ENCODE measurements at places on chromosomes 13 and 19.

- no peak for DNase-seq
Measured at GRCh38 chr19:1396019-1396767, 5.1 kb downstream of the GAMT start.

GRCh38 chr19:41376998-41377365 lies 649 bp downstream of the TMEM91 start:
- DNase-seq: no peak

- no peak for DNase-seq
Measured at GRCh38 chr19:13819238-13819637, 24.0 kb downstream of the ZSWIM4 start.

DNA sequence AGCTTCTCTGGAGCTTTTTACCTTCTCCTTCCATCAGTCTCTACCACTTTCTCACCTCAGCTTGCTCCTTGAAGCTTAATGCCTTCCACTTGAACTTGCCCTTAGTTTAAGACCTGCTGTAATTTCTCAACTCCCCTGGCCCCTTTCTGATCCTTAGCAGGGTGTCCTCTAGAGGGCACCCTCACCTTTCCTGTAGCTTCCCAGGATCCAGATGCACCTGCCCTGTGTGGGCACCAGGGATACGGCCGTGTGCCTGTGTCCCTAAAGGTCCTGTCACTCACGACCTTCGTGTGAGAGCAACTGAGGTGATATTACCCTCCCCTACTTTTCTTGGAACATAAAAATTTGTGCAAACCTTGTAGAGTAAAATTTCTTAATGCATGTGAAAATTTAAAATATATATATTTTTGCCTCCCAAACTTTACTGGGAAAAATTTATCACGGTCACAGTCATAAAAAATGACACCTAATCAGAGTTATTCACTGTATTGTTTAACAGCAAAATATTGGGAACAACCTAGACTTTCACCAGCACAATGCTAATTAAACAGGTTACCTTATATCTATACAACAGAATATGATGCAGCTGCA lies 46.4 kb downstream of the PSG3 start:
- DNase-seq: no peak

GRCh38 chr19:58291943-58292342 lies 13.2 kb downstream of the ZNF8 start:
- no peak for DNase-seq

- DNase-seq: no peak
Measured at GRCh38 chr19:15112385-15112784, 5.2 kb downstream of the SYDE1 start.

- DNase-seq: no peak
Measured at GRCh38 chr13:32259116-32259515, 56.0 kb downstream of the ZAR1L start.

DNA sequence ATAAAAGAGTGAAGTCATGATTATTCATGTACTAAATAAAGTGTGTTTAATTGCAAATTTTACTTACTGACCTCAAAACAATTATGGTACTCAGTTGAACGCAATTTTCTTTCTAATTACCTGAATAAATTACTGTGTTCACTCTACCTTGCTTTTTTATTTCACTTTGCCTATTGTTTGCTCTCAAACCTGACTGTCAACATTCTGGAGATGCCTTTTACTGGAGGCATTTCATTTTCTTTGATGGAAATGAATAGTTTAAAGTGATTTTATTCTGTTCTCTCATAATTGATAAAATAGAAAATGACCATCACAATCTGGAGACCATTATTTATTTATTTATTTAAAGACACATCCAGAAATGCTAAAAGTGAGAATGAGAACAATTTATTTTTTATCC lies 811.5 kb upstream of the ATXN8OS start:
- DNase-seq: no peak

GRCh38 chr13:80140685-80141084 lies 200.2 kb downstream of the SPRY2 start:
- no peak for DNase-seq

DNA sequence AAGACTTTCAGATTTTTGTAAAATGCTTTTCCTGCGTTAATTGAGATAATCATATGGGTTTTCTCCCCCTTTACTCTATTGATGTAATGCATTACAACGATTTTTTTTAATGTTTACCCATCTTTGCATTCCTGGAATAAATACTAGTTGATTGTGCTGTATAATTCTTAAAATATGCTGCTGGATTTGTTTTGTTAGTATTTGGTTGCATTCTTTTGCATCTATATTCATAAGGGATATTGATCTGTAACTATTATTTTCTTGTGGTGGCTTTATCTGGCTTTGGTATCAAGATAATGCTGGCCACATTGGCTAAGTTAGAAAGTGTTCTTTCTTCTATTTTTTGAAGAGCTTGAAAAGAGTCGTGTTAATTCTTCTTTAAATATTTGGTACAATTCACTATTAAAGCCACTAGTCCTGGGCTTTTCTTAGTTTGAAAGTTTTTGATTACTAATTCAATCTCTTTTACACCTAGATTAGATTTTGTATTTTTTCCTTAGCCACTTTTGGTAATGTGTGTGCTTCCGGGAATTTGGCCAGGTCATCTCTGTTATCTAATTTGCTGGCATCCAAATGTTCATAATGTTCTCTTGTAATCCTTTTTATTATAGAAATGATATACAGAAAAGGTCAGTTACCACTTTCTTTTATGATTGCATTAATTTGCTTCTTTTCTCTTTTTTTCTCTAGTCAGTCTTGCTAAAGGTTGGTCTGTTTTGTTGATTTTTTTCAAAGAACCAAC lies 29.8 kb downstream of the KL start:
- DNase-seq: no peak

- DNase-seq: no peak
Measured at GRCh38 chr19:34365463-34366401, 736 bp downstream of the GPI start.

- DNase-seq: no peak
Measured at GRCh38 chr13:80884056-80884785, 543.3 kb upstream of the SPRY2 start.

DNA sequence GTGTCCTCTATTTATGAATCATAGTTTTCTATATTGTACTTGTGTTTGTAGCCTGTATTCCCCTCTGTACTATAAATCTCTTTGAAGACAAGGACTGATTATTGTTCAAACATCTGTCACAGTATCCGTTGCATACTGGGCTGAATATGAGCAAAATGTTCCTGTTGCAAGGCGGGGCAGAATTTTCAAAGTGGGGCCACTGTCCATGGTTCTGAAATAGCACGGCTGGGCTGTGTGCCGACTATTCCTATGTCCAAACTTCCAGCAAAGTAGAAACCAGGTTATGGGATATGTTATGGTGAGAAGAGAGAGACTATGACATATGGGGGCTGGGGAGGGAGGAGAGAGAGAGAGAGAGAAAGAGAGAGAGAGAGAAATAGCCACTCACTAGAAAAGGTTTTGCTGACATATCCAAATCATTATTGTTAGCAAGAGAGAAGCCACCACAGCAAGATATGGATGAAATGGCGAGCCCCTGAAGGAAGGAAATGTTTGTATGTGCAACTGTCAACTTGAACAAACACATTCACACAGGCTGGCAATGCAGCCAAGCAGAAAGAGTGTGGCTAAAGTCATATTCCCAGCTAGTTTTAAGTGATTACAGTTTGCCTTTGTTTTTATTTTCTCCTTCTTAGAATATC lies 107.0 kb upstream of the GPR12 start:
- DNase-seq: no peak

DNA sequence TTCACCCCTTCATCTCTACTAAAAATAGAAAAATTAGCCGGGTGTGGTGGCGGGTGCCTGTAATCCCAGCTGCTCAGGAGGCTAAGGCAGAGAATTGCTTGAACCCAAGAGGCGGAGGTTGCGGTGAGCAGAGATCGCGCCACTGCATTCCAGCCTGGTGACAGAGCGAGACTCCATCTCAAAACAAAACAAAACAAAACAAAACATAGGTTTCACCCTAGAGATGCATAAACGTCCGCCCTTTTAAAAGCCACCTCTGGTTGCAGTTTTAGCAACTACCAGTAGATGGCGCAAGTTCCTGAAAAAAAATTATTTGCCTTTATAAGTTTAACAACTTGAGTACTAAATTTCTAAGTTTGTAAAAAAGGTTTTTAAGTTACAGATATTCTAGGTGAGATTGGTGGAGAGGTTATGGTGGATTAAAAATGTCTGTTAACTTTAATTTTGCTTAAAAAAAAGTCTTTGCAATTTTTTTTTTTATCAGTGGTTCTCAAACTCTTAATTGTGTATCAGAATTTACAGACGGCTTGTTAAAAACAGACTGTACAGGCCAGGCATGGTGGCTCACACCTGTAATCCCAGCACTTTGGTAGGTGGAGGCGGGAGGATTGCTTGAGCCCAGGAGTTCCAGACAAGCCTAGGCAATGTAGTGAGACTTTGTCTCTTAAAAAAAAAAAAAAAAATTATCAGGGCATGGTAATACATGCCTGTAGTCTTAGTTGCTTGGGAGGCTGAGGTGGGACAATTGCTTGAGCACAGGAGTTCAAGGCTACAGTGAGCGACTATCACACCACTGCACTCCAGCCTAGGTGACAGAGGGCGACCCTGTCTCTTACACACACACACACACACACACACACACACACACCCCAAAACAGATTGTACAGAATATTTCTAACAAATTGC lies 42.1 kb downstream of the NAA16 start:
- peak; percentile 48 for DNase-seq

GRCh38 chr13:65855242-65855805 lies 1374.8 kb downstream of the PCDH9 start:
- no peak for DNase-seq

DNA sequence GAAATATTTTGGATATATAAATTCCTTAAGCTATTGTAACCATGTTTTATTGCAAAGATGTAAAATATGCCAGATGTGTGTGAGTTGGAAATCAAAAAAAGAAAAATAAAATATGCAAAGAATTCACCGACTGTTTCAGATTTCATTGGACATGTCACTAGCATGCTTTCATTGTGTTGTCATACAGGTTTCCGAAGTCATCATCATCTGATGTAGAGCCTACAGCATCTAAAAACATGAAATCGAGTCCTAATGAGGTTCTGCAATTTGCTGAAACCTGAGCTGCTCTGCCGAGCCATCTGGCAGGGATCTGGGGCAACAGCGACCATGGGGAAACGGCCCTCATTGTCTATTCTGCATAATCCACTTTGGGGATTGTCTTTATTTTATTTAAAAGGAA lies 196.1 kb upstream of the MAB21L1 start:
- DNase-seq: no peak

GRCh38 chr13:36553491-36553890 lies 120.3 kb upstream of the SERTM1 start:
- no peak for DNase-seq

DNA sequence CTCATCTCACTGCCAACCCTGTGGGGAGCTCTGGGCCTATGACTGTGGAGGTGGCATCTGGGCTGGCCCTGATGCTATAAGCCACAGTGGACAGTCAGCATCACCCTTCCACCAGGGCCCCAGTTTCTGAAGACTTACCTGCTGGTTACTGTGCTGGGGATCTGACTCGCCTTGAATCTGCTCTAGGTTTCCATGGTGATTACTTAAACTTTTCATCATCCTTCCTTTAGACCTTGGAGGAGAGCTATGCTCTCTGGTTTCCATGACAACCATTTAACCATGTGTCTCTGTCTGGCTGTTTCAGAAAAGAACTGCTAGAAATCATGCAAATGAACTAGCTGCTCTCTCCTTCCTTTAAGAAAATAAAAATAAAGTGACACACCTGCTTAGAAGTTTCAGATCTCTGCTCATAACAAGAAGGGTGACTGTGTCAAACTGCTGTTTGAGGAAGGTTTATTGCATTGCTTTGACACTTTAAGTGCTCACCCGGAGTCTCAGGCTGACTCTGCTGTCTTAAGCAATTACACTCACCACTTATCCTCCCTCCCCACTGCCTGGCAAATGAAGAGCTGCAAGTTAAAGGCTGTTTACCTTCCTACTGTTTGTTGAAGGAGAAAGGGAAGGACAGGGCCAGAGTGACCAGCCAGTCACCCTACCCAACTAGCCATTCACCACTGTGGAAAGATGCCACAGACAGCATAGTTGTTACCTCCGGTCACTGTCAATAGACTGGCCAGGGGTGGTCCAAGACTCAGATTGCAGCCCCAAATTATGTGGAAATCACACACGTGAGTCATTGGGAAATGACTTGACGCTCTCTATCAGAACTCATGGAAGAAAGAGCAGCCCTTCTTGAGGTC lies 87.6 kb downstream of the HSPH1 start:
- DNase-seq: no peak

GRCh38 chr13:80436571-80437169 lies 95.7 kb upstream of the SPRY2 start:
- no peak for DNase-seq

- DNase-seq: no peak
Measured at GRCh38 chr13:99663908-99664307, 162.6 kb downstream of the TM9SF2 start.

DNA sequence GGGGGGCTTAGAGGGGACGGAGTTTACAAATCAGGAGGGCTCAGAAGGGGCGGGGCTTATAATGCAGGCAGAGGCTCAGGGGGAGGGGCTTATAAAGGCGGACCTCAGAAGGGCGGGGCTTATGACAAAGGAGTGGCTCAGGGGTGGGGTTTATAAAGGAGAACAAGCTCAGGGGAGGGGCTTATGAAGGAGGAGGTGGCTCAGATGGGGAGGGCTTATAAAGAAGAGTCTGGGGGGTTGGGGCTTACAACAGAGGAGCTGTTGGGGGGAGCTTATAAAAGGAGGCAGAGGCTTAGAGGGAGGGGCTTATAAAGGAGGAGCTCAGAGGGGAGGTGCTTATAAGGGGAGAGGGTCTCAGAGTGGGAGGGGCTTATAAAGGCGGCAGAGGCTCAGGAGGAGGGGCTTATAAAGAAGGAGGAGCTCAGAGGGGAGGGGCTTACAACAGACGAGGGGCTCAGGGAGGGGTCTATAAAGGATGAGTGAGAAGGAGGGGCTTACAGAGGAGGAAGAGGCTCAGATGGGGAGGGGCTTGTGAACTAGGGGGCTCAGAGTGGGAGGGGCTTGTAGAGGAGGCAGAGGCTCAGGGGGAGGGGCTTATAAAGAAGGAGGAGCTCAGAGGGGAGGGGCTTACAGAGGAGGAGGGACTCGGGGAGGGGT lies 1.0 kb downstream of the SMIM24 start:
- DNase-seq: peak; percentile 5

GRCh38 chr13:35499676-35500075 lies 23.2 kb upstream of the MAB21L1 start:
- no peak for DNase-seq

GRCh38 chr13:96381681-96382080 lies 291.8 kb downstream of the HS6ST3 start:
- no peak for DNase-seq

GRCh38 chr19:44718441-44719261 lies 19.7 kb downstream of the CEACAM16 start:
- no peak for DNase-seq

DNA sequence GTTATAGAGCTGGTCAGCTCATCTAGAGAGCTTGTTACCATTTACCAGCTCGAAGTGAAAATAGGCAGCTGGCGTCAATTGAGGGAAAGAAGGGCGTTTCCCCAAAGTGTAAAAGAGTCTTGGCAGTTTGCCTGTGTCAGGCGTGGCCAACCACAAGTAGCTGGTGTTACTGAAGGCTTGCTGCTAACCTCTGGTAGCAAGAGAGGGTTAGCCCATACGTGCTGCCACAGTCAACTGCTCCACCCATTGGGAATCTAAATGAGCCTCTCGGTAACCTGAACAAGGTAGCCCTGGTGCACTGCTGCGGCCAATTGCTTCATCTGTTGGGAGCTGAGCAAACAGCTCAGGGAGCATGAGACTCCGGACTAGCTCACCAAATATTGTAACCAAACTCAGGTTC lies 314.9 kb upstream of the SLITRK5 start:
- no peak for DNase-seq

Data from activated T-cell treated with anti-CD3 and anti-CD28 coated beads for 4 hours (primary cell).